Daoy (cell line): ENCODE measurements at places on chromosomes 1 and 21.
A peak's percentile ranks its signal among the peaks of the same experiment; 100 is the strongest.

DNA sequence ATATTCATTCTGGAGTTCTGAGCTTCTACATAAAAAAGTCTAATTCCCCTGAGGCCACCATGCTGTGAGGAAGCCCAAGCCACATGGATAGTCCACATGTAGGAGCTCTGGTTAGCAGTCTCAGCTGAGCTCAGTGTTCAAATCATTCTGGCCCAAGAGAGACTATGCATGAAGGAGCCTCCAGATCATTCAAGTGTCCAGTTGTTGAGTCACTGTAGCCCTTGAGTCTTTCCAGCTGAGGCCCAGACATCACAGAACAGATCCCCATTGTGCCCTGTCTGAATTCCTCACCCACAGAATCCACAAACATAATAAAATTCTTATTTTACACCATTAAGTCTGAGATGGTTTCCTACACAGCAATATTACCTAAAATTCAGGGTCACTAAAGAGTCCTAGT, 107.0 kb upstream of the NGF start:
- no peak for DNase-seq

DNA sequence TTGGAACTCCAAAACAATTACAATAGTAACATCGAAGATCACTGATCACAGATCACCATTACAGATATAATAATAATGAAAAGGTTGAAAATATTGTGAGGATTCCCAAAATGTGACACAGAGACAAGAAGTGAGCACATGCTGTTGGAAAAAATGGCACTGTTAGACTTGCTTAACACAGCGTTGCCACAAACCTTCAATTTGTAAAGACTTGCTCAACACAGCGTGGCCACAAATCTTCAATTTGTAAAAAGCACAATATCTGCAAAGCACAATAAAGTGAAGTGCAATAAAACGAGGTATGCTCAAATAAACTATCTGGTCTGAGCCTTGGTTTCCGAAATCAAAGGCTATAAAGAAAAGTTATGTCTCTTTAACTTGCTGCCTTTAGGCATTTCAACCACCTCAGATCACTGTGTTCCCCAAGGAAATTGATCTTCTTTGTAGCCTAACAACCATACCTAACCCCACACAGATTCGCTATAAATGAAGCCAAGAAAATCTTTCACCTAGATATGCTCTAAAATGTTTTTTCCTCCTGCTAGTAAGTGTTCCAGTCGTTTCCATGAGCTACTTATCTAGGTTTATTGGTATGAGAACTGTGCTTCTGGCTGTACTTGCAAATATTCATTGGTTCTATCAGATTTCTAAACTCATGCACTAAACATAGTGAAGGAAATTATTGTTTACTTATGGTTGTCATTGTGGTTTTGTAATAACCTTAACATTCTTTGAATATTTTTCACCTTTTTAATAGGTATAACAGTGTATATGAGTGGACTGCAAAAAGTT, 13.1 kb upstream of the LPGAT1 start:
- DNase-seq: no peak

DNA sequence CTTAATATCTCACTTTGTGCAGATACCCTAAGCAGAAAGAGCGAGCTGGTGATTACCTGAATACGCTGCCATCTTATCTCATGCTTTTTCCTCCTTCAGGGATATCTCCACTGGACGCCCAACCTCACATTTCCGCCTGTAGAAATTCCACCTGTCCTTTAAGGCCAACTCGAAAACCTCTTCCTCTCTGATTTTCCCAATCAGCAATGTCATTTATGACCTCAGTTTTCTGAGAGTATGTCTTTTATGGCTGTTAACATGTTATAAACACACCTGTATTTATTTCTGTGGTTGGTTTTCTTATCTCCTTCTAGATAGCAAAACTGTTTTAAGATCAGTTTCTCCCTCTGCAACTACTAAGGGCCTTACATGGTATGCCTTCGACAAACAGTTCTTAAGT, 41.1 kb downstream of the CD34 start:
- no peak for DNase-seq

- no peak for DNase-seq
Observed at GRCh38 chr1:186456729-186457255, 4.1 kb downstream of the PDC start.

DNA sequence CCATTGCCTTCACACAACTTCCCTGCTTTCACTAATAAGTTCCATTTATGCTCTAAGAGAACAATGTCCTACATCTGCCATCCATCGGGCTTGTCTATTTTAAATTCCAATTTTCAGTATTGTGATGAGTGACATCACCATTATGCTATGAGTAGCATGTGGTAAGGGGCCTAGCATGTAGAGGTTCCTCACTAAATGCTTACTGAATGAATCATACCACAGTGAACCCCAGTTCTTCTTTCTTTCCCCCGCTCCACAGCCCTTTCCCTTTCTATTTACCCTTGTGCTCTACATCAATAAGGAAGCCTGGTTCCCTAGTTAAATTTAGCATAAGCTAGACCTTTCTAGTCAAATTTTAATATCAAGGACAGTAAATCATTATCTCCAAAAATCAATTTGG, 195.0 kb upstream of the RGS18 start:
- DNase-seq: peak; percentile 4

GRCh38 chr1:76481672-76482071, 385.6 kb upstream of the ST6GALNAC5 start:
- DNase-seq: no peak

DNA sequence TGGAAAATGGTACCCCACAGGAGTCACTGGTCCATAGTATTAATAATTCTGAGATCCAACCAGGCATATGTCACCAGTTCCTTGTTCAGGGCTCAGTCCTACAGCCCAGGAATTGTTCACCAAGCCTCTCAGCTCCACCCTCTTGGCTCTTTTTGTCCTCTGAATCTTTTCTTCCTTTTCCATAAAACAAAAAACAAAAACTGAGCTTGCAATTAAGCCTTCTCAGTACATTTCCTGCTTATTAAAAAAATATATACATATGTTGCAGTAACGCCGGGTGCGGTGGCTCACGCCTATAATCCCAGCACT, 23.4 kb upstream of the KIF1B start:
- no peak for DNase-seq
